ENCODE measurements at places on chromosomes 4 and X.

- DNase-seq, result no peak
Measured at GRCh38 chr4:173125216-173125812, 43.3 kb upstream of the GALNT7 start.

DNA sequence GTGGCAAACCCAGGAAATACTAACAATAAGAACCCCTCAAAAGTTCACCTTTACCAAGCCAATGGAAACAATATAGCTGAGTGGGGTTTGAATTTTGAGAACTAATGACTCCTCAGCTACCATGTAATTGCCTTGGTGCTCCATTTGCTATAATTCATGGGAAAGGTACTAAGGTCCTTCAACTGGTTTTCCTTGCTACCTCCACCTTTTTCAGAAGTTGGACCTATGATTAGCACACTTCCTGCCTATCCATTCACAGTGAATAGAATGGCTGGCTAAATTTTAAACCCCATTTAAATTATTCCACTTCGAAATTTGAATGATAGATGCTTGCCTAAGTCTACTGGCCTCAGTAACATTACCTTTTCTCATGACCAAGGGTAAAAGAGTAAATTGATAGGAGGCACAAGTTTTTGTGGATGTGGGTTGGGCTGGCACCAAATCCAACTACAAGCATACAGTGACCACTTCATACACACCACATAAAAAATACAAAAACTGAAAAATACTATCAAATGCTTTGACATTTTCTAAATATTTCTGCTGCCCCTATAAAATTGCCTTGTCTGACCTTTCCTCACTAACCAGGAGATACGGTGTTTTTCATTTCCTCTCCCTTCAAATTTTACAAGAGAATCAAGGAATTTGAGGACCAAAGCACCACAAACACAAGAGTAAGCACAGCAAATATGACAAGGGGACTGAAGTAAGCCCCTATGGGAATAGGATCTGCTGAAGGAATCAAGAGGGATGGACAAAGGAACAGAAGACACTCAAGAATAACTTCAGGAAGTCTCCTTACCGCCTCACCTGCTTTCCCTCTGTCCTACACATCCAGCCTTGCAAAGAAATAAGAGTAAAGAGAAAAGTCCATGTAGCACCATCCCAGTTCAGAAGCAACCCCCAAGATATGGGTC, 255.5 kb downstream of the CHIC1 start:
- no peak for DNase-seq

DNA sequence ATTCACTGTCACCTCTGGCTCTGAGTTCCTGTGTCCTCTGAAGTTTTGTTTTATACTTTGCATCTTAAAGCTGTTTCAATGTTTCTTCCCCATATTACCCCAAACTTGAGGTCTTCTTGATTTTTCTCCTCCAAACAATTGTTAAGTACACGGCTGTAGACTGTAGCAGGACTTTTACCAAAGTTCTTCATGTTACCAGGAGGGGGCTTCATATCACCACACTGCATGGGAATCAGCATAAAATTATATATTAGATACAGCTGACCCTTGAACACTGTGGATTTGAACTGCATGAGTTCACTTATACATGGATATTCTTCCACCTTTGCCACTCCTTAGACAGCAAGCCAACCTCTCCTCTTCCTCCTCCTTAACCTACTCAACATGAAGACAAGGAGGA, 56.6 kb downstream of the SPATA18 start:
- no peak for DNase-seq

DNA sequence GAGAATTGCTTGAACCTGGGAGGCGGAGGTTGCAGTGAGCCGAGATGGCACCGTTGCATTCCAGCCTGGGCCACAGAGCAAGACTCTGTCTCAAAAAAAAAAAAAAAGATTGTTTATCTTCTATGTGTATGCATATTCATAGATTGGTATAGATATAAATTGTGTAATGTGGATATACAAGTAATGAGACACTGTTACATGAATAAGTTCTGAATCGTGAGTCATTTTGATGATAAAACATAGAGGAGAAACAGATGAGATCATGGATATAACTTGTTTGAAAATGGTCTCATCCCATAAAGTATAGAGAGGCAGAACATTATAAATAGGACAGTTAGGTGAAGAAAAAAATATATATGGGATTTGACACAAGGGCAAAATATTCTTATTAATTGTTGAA, 628.0 kb downstream of the IL1RAPL1 start:
- DNase-seq, result no peak

Measured in erythroblast (primary cell).